ENCODE measurements at places on chromosomes 16 and 17.
A peak's percentile ranks its signal among the peaks of the same experiment; 100 is the strongest.

DNA sequence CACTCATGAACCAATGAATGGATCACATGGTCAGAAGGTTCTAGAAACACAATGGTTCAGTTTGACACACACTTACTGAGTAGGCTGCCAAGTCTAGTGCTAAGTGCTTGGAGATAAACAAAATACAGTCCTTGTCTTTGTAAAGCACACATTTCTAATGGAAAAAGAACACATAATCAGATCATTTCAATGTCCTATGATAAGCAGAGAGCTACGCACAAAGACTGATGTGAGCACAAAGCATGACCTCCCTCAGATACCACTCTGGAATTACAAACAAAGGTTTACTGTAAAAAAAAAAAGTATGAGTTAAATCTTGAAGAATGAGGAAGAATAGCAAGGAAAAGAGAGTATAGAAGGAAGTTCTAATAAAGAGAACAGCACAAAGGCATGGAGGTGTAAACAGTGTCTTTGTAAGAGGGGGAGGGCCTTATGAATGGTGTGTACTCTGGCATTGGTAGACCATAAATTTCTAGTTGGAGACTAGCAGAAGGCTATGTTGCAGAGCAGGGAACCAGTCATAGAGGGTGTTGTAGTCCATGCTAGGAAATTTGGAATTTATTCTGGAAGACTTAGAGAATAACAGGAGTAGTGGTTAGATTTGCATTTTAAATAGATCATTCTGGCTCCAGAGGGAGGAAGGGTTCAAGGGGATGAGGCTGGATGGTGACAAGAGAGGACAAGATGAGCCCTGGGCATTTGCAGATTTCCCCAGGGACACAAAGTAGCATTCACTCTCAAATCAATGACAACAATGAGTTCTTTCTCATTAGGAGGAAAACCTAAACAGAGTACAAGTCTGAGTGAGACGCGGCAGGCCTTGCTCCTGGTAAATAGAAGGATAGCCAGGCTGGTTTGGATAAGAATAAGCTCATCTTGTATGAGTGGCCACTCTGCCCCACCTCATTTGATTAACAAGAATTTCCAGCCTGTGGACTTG is 468.0 kb downstream of the TOX3 start:
- no peak for DNase-seq

DNA sequence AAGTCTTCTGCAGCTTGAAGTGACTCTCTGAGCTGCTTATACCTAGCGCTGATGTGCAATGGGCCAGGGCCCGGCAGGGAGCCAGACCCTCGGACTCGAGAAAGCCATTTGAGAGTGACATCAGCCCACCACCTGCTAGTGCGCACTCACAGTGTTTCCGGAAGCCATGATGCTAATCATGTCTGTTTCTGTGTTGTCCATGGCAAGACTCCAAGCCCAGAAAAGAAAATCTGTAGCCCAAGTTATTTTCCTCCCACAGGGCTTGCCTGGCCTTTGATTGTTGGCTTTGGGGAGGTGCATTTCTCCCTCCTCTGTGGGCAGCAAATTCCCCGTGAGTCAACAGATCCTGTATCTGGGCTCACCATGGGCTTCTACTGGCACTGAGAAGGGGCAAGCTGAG is 1.8 kb upstream of the CDRT4 start:
- no peak for DNase-seq

DNA sequence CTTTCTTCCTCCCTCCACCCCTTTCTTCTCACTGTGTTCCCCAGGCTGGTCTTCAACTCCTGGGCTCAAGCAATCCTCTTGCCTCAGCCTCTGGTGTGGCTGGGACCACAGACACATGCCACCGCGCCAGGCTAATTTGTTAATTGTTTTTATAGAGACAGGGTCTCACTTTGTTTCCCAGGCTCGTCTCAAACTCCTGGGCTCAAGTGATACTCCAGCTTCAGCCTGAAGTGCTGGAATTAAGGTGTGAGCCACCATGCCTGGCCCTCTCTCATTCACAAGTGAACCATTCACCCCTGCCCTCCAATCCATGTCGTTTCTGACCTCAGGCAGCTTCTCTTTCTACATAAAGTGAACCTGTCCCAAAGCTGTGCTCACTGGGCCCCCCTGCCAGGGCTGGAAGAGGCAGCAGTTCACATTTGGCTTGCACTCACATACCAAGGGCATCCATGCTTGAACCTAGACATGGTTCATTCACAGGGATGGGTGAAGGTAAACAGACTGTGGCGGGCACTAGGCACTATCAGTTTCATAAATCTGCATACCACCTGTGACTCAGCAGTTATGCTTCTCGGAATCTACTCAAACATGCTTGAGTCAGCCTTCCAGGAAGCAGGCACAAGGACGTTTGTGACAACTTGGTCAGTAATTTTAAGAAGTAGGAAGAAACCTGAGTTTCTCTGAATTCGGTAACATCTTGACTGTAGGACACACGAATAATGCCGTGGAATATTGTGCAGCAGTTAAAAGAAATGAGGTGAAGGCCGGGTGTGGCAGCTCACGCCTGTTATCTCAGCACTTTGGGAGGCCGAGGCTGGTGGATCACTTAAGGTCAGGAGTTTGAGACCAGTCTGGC is 6.0 kb upstream of the RNF213 start:
- DNase-seq: peak; percentile 78

GRCh38 chr17:35557353-35557752 is 3.3 kb downstream of the SLFN14 start:
- no peak for DNase-seq

GRCh38 chr17:44794851-44795413 is 35.2 kb downstream of the GJC1 start:
- DNase-seq: no peak

- no peak for DNase-seq
Observed at GRCh38 chr17:39069114-39069756, 82.2 kb downstream of the PLXDC1 start.

DNA sequence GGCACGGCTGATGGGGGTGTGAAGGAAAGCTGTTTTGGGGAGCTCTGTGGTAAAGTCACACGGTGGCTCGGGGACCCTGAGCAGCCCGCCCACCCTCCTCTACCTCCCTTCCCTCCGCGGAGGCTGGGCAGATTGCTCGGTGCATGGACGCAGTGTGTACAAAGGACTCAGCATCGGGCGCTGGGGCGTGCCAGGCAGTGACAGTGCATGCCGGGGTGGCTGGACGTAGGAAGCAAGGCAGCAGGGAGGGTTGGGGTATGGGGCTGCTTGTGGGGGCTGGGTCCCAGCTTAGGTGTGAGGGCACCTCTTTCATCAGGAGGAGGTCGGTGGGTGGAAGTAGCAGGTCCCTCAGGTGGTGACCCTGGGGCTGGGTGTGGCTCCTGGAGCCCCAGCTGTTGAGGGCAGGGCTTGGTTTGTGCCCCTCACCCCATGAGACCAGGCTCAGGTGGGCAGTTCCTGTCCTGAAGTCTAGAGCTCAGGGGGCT is 159.9 kb upstream of the GSE1 start:
- peak; percentile 69 for DNase-seq

- peak; percentile 87 for DNase-seq
Observed at GRCh38 chr16:85461814-85462713, 151.1 kb upstream of the GSE1 start.

DNA sequence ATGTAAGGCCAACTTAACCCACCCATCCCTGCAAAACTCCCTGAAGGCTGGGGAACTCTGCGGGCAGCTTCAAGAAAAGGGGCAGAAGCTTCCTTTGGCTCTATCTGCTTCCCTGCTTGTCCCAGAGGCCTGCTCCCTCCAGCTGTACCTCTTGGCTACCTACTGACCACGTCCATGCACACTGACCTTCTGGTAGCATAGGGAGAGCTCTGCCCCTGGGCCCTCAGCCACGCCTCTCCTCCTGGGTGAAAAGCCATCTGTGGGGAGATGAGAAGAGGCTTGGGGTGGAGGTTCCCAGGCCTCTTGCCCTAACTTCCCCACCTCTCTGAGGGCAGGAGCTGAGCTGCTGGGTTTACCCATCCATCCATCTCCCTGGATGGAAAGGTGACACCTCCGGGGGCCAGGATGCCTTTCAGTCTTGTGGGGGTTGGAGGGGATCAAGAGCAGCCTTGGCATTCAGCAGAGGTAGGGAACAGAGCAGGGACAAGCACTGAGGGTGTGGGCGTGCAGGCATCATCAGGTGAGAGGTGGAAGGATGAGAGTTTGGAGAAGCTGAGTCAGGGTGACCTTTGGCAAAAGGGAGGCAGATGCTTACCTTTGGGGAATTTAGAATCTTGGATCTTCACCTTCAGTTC is 23.4 kb upstream of the MFSD6L start:
- DNase-seq: no peak

DNA sequence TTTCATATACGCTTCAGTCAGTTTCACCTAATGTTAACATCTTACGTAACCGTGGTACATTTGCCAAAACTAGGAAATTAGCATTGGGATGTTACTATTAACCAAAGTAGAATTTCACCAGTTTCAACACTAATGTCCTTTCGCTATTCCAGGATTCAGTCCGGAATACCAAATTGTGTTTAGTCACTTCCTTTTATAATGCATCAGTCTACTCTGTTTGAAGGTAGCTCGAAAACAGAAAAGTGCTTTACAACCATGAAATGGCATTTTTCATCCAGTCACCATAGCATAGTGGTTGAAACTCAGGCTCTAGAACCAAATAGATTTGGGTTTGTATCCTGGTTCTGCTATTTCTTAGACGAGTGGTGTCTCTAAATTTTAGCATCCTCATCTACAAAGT is 29.4 kb downstream of the AP2B1 start:
- DNase-seq: no peak

GRCh38 chr17:67046398-67046797 is 2.0 kb downstream of the CACNG1 start:
- no peak for DNase-seq

DNA sequence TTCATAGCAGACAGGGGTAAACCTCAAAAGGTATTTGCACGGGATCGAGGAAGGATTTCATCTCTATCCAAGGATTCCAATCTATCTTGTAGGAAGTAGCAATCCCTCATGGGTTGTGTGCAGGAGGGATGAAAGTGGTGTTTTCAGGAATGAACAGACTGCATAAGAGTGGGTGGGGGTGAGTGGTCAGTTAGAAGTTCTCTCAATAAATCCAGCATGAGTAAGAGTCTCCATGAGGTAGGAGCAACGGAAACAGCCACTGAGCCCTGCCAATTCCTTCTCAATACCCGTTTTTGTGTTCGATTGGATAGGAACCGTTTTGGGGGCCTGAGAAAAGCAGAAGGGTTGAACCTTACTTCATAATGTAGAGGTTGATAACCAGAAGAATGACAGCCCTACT is 375.6 kb downstream of the SOX9 start:
- DNase-seq: no peak

GRCh38 chr16:22890976-22891375 is 77.0 kb downstream of the HS3ST2 start:
- no peak for DNase-seq

GRCh38 chr16:88977018-88977811 is at the start of gene CBFA2T3:
Gene CBFA2T3 (minus strand): TSS chr16:88977207. CDS start chr16:88976807, 400 bp downstream.
- DNase-seq: peak; percentile 56

GRCh38 chr17:66964930-66965800 is 658 bp downstream of the CACNG4 start:
- peak; percentile 80 for DNase-seq

GRCh38 chr16:49698931-49699840 is 156.7 kb downstream of the ZNF423 start:
- DNase-seq: no peak

DNA sequence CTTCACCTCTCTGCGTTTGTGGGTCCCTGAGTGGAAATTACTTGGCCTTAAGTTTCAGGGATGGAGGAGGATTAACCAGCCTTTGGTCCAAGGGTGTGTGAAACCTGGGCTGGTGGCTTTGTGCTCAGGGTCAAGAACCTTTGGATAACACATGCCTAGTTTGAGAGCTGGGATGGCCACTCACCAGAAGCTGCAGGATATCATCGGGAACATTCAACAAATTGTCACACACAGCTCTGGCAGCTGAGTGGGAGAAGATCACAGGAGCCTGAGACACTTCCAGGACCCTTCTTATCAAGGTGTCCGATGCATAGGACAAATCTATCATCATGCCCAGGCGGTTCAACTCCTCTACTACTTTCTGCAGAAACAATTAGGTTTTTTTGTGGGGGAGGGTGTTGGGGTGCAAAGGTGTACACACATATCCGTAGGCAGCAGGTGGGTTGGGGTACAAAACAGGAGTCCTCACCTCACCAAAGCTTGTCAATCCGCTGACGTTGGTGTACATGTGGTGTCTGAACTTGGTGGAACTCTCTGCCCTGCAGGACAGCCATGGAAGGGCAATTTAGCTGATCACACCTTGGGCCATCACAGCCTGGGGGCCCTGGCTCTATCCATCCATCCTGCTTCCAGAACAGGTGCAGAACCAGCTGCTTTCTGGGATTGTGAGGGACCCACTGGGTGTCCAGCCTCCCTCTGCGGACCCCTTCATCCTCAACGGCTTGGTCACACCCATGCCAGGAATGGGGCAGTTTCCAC is 2.7 kb downstream of the DPEP3 start:
- DNase-seq: no peak

DNA sequence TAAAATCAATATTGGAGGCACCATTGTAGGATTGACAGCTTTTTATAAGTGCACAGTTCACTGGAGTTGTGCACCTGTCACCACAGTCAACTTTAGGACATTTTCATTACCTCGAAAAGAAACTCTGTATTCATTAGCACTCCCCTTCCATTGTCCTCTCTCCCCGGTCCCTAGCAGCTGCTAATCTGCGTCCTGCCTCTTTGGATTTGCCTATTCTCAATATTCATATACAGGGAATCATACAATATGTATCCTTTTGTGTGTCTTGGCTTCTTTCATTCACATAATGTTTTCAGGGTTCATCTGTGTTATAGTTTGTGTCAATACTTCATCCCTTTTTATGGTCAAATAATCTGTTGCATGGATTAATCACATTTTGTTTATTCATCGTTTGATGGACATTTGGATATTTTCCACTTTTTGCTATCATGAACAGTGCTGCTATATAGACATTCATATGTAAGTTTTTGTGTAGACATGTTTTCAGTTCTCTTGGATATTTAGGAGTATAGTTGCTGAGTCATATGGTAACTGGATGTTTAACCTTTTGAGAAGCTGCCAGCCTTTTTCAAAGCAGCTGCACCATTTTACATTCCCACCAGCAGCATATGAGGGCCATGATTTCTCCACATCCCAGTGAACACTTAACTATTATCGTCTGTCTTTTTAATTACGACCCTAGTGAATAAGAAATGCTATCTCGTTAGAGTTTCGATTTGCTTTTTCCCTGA is 9.8 kb downstream of the DNAJA3 start:
- no peak for DNase-seq

GRCh38 chr17:81365601-81366585 is 29.4 kb upstream of the BAHCC1 start:
- peak; percentile 96 for DNase-seq

DNA sequence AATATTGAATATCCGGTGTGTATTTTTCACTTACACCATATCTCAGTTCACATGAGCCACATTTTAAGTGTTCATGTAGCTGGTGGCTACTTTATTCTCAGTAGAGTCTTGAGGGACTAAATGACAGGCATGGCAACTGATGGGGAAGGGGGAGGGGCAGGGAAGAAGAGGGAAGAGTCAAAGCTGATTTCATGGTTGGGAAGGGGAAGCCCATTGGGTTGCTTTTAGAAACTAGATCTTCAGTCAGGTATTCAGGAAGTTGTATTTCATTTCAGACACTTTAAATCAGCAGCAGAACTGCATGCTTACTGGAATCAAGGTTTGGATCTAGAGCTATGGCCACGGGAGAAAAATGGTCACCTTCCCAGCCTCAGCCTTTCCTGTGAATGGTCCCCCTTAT is 2.9 kb upstream of the WIPI1 start:
- DNase-seq: no peak

GRCh38 chr17:4789951-4790704 is 1.4 kb downstream of the GLTPD2 start:
- peak; percentile 95 for DNase-seq
